ENCODE measurements at places on chromosomes 2 and 18.

DNA sequence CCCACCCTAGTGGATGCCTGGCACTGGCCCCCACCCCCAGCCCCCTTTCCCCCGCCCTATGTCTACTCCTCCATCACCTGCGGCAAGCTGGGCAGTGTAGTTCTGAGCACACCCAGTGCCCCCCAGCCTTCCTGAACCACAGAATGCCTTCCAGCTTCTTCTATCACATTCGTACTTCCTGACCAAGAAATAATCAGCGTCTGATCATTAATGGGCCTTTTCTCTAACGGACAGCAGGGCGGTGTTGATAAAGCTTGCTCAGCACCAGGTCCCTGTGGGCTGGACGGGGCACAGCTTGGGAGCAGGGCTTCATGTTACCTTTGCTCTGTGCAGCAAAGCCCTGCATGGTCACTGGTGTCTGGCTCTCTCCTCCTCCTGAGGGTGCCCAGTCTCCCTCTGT, 15.4 kb downstream of the UXS1 start:
- no peak for DNase-seq

DNA sequence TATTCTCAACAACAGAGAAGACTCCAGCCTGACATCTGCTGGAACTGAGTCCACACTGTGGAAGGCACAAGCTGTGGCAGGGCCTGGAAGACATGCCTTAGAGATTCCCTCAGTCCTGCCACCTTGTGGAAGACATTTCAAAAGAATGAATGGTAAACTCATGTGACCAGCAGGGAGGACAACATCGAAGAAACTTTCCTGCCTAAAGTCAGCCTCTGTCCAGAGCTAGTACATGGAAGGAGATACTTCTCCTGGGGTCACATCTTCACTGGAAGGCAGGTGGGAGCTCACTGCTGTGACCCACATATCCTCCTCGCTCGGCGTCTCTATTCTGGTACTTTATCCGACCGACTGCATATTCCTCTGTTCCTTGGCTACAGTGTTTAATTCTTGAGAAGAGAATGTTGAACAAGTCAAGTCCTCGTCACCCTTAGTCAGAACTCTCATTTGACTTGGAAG, 59.5 kb downstream of the PUM2 start:
- peak; percentile 88 for DNase-seq

DNA sequence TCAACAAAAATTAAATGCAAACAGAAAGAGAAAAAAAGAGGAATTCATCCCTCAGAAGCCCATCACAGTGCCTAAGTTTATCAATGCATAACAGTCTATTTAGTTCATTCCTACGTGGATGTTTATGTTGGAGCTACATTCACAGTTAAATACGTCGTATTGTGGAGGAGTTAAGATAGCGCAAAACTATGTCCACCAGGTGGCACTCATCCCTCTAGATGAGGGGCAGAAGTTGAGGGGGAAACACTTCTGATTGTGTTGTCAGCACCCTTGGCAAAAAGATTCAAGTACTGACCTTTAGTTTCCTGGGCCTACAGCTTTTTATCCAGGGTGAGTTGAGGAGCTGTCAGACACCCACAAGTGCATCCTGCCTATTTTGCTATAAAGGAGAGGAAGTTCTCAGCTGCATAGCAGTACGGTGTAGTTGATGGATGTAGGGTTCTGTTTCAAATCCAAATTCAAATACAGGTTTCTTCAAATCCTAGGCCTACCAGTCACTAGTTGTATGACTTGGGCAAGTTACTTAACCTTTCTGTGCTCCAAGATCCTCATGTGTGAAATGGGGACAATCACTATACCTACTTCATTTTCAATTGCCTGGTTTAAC, 26.8 kb upstream of the MYO1B start:
- DNase-seq, result peak; percentile 89

GRCh38 chr2:121611730-121612705, 37.2 kb downstream of the CLASP1 start:
- no peak for DNase-seq

DNA sequence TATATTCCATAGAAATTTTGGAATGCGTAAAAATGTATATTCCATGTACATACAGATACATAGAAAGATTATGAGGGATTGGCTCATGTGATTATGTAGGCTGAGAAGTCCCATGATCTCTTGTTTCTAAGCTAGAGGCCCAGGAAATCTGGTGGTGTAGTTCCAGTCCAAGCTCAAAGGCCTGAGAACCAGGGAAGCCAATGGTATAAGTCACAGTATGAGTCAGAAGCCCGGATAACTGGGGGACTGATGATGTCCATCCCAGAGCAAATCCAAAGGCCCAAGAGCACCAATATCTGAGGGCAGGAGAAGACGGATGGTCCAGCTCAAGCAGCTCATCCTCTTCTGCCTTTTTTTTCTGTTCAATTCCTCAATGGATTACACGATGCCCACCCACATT, 385.0 kb upstream of the KLHL29 start:
- DNase-seq, result no peak

DNA sequence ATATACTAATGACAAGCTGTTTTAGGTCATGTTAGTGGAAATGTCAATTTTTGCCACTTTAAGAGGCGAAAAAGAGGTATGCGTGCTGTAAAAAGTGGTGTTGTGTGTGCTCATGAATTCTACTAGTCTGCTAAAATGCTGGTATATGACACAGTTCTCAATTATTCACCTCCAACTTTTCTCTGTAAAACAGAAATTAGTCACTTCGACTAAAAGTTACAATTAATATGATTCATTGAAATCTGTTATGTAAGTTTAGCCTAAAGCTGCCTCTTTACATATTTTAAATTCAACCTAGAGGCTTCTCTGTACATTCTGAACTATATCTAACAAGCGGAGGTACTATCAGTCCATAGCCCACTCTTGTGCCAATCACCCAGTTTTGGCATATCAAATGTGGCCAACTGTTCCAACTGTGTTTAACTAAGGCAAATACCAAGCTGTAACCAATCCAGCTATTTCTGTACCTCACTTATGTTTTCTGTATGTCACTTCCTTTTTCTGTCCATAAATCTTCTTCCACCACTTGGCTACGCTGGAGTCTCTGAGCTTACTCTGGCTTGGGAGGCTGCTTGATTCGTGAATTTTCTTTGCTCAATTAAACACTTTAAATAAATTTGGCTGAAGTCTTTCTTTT, 20.8 kb downstream of the BAZ2B start:
- DNase-seq, result no peak

DNA sequence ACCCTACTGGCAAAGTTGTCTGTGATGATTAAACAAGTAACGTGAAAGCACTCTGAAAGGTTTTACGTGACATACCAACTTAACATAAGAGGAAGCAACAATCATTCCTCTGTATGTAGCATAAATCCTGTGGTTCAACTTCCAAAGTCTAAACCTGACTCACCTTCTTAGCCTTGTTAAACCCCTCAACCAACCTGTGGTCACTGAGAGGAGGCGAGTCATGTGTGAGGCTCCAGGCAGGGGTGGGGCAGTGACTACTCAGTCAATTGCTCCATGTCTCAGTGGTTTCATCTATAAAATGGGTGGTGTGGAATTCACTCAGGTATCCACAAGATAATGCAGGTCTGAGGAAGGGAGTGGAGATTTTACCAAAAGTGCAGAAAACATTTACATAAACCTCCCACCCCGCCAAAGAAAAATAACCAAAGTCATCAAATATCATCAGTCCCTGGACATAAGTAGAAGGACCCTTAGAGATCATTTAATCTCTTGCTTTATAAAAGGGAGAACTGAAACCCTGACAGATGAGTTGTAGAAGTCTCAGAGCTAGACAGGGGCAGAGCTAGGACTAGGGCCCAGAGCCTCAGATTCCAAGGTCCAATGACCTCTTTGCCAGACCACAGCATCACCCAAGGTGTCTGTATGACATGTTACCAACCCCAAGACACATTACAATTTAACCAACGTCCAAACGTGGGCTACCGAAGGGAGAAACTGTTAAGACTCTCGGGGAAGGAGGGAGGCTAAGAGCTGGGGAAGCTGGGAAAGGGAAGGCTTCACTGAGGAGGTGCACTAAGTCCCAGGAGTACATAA, 3.7 kb upstream of the PCBP1 start:
- no peak for DNase-seq

DNA sequence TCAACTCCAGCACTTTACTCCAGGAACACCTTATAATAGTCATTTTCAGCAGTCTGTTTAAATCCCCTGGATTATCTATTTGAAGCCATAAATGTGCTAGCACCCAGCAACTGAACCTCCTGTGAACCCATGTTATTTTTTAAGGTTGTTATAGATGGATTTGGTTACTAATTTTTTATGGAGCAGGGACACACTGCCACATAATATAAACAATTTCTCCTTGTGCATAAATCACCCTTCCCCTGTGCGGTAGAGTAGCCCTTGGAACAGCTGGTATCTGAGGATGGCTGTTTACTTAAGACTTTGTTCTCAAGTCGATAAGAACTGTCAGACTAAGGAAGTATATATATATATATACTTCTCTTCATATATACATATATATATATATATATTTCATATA, 367.4 kb downstream of the EPHA4 start:
- no peak for DNase-seq

DNA sequence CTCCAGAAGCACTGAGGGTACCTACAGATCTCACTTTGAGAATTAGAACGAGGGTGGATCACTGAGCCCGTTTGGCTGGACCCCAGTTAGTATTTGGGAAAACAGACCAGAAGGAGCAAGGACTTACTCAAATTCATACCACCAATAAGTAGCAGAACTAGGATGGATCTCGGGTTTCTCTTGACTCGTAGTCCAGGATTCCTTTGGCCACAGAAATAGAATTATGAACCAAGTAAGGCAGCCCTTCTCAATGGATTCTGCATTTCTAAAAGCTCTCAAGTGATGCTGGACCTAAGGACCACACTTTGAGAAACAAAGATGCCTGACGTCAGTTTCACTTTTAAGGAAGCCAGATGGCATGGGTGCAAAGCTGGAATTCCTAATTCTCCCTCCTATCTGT, 153.0 kb downstream of the KLHL29 start:
- no peak for DNase-seq

GRCh38 chr2:46547223-46548102, 68.1 kb downstream of the TMEM247 start:
- no peak for DNase-seq
